Ascending aorta (tissue), 2 donors: ENCODE measurements at places on chromosomes 2 and 18.

DNA sequence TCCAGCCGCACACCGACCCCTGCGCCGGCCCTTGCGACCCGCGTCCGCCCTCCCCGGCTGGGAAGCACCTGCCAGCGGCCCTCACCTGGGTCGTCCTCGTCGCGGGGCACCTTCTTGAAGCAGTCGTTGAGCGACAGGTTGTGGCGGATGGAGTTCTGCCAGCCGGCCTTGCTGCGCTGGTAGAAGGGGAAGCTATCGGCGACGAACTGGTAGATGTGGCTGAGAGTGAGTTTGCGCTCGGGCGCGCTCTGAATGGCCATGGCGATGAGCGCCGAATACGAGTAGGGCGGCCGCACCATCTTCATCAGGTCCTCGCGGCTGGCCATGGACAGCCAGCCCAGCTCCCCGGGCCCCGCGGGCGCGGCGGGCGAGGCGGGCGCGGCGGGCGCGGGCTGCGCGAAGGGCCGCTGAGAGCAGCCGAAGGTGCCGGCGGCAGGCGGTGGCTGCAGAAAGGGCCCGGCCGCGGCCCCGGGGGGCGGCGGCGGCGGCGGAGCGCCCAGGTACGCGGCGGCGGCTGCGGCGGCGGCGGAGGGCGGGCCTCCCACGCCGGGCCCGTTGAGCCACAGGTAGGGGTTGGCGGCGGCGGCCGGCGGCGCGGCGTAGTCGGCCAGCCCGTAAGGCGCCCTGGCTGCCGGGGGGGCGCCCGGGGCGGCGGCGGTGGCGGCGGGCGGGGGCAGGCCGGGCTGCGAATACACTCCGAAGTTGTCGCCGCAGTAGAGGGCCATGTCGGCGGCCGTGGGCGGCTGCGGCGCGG is 505 bp downstream of the FOXI3 start:
- DNase-seq, result no peak

DNA sequence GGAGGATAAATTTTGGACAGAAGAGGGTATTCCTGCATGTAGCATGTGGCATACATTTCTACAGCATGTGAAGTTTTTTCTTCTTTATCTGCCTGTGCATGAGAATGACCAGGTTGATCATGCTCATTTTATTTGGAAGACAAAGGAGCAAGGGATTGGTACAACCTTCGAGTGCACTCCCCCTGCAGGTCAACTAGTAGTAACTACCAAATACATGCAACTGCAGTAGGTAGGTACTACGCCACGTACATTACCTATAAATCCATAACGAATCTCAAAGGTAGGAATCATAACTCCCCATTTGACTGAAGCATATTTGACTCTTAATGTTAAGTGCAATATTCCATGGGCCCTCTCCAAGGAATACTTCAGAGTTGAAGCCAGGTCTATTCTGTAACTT is 763.9 kb downstream of the TSN start:
- no peak for DNase-seq

- no peak for DNase-seq
These were observed 132.1 kb upstream of the MAP3K20 start for GRCh38 chr2:172943539-172943938.

DNA sequence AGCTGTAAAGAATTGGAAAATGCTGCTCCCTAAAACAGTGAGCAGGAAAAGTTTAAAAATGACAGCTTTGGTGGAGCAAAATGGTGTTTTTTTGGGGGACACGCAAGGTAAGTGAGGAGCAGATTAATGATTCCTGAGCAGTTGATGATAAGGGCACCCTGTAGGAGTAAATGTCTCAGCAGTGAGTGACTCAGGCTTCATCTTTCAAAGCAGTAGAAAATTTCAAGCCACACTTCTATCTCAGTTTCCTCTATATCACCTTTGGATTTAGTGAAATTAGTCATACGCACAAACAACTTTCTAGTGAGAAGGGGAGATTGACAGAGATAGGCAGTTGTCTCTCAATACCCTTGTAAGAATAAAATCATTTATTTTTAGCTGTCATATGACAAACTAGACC is 709.0 kb upstream of the FAM98A start:
- DNase-seq, result no peak

GRCh38 chr2:223692191-223692947 is 90.2 kb upstream of the SCG2 start:
- no peak for DNase-seq

DNA sequence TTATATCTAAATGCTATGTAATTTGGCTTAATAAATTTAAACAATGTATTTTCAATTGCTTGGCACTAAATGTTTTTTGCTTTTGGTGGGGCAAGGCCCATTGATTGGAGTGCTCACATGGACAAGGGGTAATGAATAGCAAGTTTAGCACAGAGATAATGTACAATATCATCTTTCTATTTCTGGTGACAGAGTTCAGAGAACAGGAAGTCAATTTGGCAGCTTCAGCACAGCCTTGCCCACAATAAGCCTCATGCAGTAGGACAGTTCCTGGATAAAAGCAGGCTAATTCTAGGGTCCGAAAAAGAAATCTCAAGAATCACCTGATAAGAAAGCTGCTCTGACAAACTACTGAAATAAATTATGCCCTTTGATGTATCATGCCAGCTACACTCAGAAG is 443.9 kb upstream of the FSHR start:
- no peak for DNase-seq

DNA sequence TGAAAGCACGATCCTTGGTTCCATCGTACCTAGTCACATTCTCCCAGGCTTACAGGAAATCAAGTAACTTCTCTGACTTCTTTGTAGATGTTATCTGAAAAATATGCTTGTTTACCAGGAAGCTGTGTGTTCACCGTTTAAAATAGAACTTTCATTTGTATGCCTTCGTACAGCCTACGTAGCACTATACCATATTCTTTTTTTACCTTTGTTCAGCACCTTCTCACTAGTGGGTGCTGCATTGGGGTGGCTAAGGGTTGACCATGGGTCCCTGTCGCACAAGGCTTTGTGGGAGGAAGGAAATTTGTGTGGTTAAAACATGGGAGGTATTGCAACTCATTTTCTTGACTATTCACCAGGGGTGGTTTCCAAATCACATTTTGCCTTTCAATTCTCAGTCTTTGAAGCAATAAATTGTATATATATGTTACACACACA is 16.6 kb downstream of the MALT1 start:
- DNase-seq, result no peak

GRCh38 chr2:28702415-28702861 is 49.2 kb upstream of the PPP1CB start:
- DNase-seq, result no peak

DNA sequence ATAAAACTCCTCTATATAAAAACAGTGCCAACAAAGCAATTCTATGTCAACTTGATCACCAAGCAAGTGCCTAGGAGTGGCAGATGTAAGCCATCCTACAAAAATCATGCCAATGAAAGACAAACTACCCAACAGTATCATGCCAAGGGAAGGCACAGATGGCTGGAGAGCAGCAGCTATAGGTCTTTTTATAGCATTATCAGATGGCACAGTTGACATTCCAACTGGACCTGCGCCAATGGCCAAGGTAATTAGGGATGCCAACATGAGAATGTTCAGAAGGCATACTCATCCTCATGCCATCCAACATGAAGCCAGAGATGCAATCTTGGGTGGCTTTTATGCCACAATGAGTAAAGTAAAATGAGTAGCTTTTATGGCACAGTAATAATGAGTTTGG is 237.3 kb downstream of the OTX1 start:
- no peak for DNase-seq

DNA sequence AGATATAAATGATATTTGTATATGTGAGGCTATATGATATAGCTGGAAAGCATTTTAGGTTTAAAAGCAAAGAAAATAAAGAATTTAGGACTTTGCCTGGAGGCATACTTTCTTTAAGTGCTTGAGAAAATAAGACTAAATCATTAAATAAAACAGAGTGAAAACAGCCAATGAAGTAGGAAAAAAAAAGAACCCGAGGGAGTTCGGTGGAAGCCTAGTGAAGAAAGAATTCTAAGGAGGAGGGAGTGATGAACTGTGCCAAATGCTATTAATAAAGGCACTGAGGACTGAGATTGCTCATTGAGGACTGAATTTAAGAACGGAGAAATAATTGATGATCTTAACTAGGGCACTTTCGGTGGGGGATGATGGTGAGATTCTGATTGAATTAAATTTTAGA is 573.5 kb downstream of the DSC3 start:
- DNase-seq, result no peak

DNA sequence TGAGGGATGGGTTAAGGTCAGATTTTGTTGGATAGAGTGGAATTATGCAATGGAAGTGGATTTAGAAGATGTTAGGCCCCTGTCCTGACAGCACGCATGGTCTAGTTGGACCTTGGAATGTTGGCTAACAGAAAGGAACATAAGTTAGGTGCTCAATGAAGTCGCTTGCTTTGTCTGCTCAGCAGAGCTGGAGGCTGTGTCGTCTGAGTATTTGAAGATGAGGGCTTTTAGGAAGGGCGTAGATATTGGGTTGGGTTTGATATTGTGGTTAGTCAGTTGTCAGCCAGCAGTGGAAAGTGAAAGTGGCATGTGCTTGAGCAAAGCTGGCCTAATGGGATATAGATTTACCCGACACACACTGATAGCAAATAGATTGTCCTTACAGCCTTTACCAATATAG is 239.3 kb downstream of the PRKCE start:
- no peak for DNase-seq

- DNase-seq, result no peak
These were observed 20.6 kb downstream of the PLB1 start for GRCh38 chr2:28516430-28516829.

GRCh38 chr18:62500966-62501591 is 21.7 kb upstream of the ZCCHC2 start:
- no peak for DNase-seq

DNA sequence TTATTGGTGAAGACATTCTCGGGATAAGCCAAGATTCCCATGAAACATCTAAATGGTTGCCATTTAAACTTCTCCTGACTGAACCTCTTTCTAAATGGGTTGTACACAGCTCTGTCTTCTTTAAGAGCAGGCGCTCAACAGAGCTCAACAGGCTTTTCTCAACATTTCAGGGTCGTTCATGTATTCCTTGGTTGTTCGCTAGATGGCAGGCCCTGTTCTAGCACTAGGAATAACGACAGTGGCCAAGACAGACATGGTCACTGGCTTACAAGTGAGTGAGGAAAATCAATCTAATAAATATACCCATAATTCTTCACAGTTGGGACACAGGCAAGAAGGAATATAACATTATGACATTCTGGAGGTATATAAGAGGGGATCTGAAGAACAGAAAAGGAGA is 154.5 kb downstream of the SMAD2 start:
- DNase-seq, result no peak

DNA sequence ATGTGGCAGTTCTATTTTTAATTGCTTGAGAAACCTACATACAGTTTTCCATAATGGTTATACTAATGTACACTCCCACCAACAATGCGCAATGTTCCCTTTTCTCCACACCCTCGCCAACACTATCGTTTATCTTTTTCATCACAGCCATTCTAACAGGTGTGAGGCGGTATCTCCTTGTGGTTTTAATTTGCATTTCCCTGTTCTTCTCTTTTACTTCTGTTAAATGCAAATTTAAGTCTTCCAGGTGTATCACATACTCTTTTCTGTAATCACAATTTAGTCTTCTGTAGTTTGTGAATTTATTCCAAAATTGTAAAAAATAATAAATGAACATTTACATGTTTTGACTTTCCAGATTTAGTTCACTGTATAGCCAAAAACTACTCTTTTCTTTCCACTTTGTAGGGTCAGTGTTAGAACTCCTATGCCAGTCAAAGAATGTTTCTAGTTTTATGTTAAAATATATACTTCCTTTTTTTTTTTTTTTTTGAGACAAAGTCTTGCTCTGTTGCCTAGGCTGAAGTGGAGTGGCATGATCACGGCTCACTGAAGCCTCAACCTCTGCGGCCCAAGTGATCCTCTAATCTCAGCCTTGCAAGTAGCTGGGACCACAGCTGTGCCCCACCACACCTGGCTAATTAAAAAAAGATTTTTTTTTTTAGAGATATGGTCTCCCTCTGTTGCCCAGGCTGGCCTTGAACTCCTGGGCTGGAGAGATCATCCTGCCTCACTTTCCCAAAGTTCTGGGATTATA is 15.4 kb upstream of the ACYP2 start:
- no peak for DNase-seq

- DNase-seq, result no peak
These were observed 92.8 kb downstream of the VIT start for GRCh38 chr2:36789181-36789804.

- no peak for DNase-seq
These were observed 86.5 kb downstream of the VSNL1 start for GRCh38 chr2:17626986-17627385.
